ENCODE measurements at places on chromosomes 12 and 14.

GRCh38 chr12:120156315-120157259, 37.9 kb downstream of the GCN1 start:
- no peak for DNase-seq

DNA sequence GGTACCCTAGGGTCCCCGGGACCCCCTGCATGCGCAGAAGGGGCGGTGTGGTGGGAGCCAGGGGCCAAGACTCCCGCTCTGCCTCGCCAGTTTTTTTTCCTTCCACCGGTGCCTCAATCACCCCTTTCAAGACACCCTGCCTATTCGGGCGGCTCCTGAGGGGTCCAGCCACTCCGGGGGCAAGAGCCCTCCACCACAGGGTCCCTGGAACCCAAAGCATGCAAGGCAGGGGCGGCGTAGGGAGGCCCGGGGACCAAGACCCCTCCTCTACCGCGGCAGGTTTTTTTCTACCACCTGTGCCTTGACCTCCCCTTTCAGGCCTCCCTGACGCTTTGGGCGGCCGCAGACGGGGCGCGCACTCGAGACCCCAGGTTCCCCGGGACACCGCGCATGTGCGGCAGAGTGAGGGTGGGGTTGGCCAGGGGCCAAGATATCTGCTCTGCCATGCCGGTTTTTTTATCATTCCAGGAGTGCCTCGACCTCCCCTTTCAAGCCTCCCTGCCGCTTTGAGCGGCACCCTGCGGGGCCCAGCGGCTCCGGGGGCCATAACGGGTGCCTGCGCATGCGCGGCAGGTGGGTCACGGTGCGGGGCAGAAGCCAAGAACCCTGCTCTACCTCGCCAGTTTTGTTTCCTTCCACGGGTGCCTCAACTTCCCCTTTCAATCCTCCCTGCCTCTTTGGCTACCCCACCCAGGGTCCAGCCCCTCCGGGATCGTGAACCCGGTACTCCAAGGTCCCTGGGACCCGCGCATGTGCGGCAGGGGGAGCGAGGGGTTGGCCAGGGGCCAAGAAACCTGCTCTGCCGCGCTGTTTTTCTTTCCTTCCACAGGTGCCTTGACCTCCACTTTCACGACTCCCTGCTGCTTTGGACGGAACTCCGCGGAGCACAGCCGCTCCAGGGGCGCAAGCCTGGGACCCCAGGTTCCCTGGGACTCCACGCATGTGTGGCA, 328.1 kb downstream of the ALG10 start:
- no peak for DNase-seq

GRCh38 chr12:65259501-65259900, 19.0 kb upstream of the MSRB3 start:
- DNase-seq, result no peak

DNA sequence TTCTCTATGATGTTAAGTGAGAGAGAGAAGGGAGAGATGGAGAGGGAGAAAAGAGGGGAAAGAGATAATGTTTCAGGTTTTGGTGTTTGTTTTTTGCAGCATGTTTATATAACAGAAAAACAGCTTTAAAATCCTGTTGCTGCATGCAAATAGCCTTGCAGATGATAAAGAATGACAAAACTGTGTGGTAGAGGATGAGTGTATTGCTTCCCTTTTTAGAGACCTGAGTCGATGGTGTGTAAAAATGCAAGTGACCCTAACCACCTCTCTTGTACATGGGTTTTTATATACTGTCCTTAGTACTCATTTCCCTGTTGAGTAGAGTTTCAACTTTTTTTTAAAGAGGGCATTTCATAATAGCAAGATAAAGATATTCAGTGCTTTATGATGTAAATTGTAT, 249.1 kb downstream of the AKAP6 start:
- no peak for DNase-seq

DNA sequence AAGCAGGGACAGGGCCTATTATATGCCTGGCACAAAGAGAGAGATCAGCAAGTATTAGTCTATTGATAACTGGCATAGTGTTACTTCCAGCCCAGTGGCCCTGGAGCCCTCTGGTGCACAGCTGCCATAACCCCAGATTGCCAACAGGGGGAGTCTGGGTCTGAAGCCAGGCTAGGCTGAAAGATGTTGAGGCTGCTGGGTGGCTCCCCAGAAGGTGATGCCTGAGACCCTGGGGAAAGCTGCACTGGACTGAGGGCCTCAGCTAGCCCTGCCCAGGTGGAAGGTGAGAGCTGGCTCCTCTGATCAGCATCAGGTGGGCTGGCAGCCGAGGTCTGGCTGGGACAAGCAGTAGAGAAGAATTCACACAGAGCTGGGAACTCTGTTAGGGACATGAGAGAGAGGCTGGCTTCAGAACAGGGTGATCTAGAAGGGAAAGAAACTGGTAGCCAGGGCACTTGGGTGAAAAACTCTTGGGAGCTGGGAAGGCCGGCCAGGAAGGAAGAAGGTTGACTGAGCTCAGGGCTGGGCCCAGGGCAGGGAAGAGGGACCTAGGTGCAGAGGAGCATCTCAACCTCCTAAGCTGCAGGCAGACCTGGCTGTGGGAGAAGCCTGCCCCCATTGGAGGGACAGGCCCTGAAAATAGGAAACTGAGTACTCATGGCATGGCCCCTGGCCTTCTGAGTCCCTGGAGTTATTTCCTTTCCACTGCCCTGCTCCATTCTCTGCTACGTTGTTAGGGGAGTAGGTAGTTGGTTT, 3.9 kb downstream of the GZMH start:
- peak; percentile 73 for DNase-seq

- DNase-seq, result no peak
Observed at GRCh38 chr14:100981809-100982208, 78.3 kb upstream of the RTL1 start.

GRCh38 chr12:108640802-108641445, 7.2 kb upstream of the SELPLG start:
- no peak for DNase-seq

GRCh38 chr14:48430805-48431204, 755.4 kb upstream of the MDGA2 start:
- DNase-seq, result no peak

- no peak for DNase-seq
Observed at GRCh38 chr14:47153746-47154145, 502.2 kb upstream of the RPL10L start.

GRCh38 chr14:96299441-96299840, 43.4 kb downstream of the BDKRB1 start:
- no peak for DNase-seq

DNA sequence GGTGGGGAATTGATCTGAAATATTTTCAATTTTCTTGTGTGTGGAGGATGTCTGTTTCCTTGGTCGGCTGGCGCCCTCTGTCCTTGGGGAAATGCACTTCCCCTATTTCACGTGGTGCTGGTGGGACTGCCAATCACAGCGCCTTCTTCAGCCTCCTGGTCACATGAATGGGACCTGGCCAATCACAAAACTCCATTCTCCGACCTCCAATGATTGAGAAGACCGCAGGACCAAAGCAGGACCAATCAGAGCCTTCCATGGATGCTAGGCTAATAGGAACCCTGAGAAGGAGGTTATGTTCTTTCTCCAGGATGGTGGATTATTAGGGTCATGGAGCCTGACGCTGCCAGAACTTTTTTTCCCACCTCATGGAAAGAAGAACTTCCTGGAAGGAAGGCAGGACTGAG, 188.7 kb downstream of the TTC8 start:
- DNase-seq, result peak; percentile 14

DNA sequence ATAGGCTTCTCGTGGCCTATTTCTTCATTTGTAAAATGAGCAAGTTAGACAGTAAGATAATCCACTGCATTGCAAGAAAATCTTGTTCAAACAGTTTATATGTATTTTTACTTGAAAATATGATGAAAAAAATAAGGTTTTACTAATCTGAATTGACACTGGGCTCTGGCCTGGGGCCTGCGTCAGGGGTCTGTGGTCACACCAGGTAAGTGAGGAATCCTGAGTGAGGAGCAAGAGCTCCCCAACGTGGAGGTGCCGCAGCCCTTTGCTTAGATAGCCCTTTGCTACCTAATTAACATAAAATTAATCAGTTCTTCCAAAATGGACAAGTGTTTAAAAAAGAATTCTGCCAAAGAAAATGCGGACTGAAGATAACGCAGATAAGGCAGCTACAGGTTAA, 39.1 kb upstream of the STAB2 start:
- no peak for DNase-seq

- DNase-seq, result no peak
Observed at GRCh38 chr12:64730588-64730969, 28.6 kb downstream of the GNS start.

- no peak for DNase-seq
Observed at GRCh38 chr12:72268386-72268785, 3.8 kb upstream of the TRHDE start.

DNA sequence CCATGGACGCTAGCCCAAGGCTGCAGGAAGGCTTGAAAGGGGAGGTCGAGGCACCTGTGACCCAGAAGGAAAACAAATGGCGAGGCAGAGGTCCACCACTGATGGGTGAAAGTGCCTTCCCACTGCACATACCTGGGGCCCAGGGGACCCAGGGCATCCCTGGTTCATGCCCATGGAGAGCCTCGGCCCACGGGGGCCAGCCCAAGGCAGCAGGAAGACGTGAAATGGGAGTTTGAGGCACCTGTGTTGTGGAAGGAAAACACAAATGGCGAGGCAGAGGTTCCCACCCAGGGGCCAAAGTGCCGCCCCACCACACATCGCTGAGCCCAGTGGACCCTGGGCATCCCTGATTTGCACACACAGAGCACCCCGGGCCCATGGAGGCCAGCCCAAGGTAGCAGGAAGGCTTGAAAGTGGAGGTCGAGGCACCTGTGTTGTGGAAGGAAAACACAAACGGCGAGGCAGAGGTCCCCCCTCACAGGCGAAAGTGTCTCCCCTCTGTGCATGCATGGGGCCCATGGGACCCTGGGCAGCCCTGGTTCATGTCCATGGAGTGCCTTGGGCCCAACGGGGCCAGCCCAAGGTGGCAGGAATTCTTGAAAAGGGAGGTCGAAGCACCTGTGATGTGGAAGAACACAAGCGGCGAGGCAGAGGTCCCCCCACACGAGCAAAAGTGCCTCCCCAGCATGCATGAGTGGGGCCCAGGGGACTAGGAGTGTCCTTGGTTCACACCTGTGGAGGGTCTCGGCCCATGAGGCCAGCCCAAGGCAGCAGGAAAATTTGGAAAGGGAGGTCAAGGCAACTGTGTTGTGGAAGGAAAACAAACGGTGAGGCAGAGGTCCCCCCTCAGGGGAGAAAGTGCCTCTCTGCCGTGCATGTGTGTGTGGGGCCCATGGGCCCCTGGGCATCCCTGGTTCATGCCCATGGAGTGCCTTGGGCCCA, 383.3 kb downstream of the ALG10 start:
- no peak for DNase-seq

- DNase-seq, result no peak
Observed at GRCh38 chr14:99737451-99737951, 53.4 kb downstream of the CYP46A1 start.

GRCh38 chr12:54232790-54233189, 44.0 kb upstream of the SMUG1 start:
- DNase-seq, result no peak

- no peak for DNase-seq
Observed at GRCh38 chr12:92992041-92992440, 62.9 kb upstream of the EEA1 start.

GRCh38 chr12:93946542-93947150, 201.7 kb upstream of the PLXNC1 start:
- DNase-seq, result no peak

GRCh38 chr12:111355201-111355925, 13.5 kb downstream of the PHETA1 start:
- DNase-seq, result no peak

DNA sequence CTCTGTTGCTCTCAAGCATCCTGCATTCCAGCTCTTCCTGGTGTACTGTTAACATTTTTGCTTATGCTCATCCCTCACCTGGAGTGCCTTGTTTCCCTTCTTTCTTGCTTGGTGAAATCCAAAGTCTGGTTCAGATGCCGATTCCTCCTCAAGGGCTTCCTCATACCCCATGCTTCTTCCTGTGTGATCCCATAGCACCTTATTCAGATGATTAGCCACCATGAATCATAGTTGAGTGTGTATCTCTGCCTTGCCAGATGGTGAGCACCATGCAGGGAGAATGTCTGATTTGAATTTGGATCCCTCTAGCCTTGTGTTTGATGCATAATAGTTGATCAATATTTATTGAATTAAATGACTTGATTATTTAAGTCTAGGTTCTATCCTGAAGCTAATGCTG, 39.4 kb upstream of the ANO4 start:
- no peak for DNase-seq

GRCh38 chr12:47988073-47989022, 15.9 kb downstream of the COL2A1 start:
- DNase-seq, result no peak

GRCh38 chr12:113240395-113240794, 19.1 kb downstream of the TPCN1 start:
- no peak for DNase-seq
